Type B pancreatic cell (in vitro differentiated cells): ENCODE measurements at places on chromosomes 6 and 20. TPM values are rescaled to one million over a fixed set of nuclear protein-coding genes. Genes with fewer than 3 reads are reported as not detected.

GRCh38 chr20:62921119-62921687, 5.1 kb downstream of the DIDO1 start:
- DNase-seq = no peak

GRCh38 chr20:45892828-45893500, 1.8 kb downstream of the CTSA start:
- no peak for DNase-seq

GRCh38 chr6:129638686-129639085, 71.3 kb downstream of the ARHGAP18 start:
- DNase-seq = no peak

DNA sequence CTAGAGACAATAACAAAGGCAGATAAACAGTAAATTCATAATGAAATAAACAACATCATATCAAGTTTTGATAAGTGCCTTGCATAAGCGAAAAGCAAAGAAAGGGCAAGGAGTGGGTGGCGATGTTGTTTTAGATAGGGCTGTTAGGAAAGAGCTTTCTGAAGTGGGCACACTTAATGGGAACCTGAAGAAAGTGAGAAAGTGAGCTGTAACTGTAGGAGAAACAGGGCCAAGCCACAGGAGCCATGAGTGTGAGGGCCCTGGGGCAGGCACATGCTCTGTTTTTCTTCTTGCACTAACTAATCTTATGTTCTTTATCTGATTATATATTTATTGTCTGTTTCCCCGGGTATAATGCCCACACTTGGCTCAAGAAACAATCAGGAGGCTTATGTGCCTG, 193.4 kb upstream of the SUPT3H start:
- DNase-seq = no peak

BPIFA1 gene
- 0.69 and 0.97 TPM in 2 replicates for total RNA-seq

DNA sequence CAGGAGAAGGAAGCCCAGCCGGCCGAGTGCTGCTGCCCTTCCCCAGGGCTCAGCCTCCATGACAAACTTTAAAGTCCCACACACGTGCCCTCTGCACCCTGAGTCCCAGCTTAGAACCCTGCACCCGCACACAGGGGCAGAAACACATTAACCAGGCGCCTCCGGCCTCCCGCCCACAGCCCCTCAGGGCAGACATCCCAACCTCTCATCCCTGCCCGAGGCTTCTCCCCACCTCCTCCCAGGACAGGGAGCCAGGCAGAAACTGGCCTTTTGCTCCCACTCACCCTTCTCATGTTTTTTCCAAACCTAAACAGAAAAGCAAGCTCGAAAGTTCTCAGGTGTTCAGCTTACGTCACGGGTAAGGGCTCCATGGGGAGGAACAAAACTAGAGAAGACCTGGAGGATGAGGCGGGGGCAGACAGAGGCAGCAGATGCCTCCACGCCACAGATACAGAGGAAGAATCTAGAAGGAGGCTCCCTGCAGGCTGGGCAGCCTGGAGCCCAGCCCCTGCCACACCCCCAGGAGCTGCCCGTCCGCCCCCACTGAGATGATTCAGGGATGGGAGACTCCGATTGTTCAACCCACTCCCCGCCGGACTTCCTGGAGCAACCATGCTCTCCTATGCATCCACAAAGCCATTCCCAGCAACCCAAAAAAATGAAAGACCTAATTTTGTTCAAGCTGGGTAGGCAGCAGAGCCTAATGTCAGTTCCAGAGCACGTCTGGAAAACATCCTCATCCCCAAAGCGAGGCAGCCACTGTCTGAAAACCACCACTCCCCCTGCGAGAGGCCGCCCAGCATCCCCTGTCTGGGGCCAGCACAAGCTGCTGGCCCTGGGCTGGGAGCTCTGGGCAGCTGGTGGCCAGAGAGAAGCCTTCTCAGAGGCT, 8.8 kb downstream of the KCNQ2 start:
- no peak for DNase-seq

- no peak for DNase-seq
These were observed 592.3 kb downstream of the PHF3 start for GRCh38 chr6:64227863-64228262.

ECT2L gene
- 0.07 and 0.26 TPM in 2 replicates for total RNA-seq

DNA sequence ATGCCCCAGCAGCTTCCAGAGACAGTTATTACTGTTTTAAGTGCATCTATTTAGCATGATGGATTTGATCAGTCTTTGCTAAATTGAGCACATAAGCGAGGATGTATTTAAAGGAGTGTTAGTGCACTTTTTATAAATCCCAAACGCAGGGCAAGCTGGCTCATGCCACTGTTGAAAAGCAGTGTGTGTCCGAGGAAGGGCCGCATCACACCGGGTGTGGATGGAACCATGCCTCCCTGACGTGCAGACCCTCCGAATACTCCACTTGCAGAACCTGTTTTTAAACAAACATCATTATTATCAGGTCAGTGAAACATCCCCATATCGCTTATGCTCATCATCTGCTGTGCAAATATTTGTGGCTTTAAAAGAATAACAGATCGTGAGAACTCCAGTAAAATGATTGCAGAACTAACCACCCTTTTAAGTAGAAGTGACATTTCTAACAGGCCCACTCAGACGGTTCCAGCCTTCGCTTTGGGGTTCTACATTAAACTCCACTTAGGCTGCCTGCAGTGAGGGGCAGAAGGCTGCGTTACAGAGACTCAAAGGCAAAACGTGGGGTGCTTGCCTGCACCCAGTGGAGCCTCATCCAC, 190.1 kb downstream of the CDH4 start:
- no peak for DNase-seq

SNPH gene
- 2.7 and 3.6 TPM in 2 replicates for total RNA-seq

DNA sequence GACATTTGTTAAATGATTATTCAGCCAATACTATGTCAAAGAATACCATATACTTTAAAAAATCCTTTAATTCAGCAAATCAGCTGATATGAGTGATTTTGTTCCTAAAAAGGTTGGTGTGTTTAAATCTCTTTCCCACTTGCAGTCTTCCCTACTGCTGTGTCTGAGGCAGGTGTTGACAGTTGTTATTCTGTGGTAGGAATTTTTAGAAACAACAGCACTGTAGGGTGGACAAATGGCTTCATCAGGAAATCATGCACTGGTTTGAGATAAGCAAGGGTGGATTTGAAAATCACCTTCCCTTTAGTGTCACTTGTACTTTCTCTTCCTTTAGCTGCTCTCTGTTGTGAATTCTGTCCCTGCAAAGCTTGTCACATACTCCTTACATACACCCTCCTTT, 213.7 kb upstream of the SGK1 start:
- DNase-seq = no peak

GRCh38 chr6:45426251-45426650, 48.5 kb upstream of the SUPT3H start:
- DNase-seq = no peak

RBPJL gene
- total RNA-seq = not detected in 2 replicates

SLC24A3 gene
- 12.0 and 14.0 TPM in 2 replicates for total RNA-seq

GRCh38 chr6:106155219-106155830, 69.2 kb downstream of the PRDM1 start:
- DNase-seq = no peak

CST5 gene
- 0.79 TPM in 1 of 2 replicates, not detected in the other for total RNA-seq

GRCh38 chr6:90463359-90463758, 123.5 kb downstream of the MAP3K7 start:
- no peak for DNase-seq

DNA sequence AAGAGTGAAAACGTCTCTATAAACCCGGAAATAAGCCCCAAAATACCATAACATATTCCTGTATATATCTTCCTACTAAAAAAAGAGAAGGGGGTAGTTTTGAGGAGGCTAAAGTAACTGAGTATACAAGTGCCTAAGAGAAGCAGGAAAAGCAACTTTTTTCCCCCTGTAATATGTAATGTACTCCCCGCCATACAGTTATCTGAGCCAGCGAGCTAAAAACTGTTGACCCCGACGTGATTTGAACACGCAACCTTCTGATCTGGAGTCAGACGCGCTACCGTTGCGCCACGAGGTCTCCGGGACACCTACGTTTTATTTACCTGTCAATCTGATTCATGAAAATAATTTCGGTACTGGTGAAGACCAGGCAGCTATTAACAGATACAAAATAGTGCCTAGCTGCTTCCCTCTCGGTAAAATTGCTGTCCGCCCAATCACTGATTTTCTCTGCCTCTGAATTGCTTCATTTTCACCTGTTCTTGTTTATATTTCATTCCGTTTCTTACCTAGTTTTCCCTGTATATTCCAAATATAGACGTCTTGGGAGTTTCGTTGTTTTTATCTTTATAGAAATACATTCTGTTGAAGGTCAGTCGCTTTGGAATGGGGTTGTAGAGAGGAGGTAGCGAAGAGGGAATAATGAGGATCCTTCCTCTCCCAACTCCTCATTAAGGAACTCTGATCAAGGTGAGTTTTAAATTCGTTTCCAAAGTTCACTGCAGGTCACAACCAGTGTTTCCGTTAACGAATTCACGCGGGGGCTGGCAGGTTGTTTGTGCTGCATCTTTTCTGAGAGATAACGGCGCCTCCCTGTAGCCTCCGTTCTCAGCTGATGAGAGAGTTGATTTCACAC, 33.6 kb upstream of the BTN3A2 start:
- DNase-seq = no peak

DNA sequence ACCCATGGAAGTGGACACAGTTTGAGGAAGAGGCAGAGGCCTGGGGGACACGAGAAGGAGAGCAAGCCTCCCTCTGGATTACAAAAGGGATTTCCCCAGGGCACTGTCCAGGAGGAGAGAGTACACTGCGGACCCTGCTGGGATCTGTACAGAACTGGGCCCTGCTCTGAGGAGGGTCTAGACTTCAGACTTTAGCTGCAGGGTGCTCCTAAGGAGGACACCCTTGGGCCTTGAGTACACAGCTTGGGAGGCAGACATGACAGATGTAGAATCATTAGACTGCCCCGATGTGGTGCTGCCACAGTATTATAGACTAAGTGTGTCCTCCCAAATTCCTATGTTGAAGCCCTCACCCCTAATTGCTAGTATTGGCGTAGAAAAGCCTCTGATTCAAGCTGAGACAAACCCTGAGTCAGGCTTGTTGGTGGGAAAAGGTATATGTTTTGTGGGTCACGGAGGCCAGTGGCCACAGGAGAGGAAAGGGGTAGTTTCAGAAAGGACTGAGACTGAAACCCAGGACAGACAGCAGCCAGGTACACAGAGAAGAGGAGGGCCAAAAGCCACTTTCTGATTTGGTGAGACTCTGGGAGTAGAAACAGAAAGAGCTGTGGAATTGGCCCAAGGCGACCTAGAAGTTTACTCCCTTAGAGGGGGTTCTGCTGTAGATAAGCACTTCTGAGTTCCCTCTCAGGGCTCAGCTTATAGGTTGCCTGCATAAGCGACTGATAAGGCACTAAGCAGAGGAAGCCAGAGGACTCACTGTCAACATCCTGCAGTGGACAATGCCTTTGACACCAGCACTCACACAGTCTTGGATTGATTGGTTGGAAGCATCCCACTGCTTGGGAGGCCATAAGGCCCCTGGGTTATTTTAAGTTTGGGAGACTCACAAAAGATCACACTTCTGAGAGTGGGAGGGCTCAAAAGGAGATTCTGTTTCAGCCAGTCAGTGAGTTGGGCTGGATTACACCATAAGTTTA, 16.5 kb upstream of the SH3BGRL2 start:
- no peak for DNase-seq

FGD2 gene
- total RNA-seq = 0.10 TPM in 1 of 2 replicates, not detected in the other

DNA sequence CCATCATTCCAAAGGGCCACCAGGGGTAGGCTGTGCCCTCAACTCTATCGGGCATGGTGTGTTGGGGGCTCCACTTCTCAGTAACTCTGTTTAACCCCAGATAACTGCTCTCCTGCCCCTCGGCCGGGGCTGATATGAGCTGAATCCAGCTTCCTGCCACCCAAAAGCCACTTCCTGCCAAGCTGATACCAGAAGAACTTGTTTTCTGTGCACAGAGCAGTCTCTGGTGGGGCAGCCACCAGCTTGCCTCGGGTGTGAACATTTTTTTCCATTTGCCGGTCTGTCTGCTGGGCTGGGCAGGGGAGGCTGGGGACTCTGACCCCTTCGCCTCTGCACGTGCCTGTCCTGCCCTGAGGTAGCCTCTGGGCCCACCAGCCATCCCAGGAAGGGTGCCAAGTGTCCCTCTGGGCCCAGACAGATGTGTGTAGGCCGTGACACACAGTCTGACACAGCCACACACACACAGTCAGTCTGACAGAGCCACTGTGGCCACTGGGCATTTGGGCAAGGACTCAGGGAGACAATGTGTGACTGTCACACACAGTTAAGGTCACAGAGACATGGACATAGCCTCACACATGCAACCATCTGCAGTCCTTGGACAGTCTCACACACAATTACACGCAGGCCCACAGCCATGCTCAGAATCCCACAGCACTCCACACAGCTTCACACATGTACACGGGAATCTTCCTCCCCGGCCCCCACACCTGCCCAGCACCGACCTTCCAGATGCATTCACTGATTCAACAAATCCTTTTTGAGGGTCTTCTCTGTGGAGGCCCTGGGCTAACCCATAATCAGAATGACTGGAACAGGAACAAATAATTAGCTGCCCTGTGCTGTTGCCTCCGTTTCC, 45.1 kb downstream of the NOL4L start:
- no peak for DNase-seq

DNA sequence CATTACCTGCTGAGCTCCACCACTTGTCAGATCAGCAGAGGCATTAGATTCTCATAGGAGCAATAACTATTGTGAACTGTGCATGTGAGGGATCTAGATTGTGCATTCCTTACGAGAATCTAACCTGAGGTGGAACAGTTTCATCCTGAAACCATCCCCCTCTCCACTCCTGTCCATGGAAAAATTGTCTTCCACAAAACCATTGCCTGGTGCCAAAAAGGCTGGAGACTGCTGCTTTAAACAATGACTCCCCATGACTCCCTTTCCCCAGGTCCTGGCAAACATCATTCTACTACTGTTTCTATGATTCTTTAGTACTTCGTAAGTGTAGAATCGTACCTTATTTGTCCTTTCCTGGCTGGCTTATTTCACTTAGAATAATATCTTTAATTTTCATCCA, 9.7 kb upstream of the DYNLRB1 start:
- no peak for DNase-seq

GRCh38 chr20:37904008-37904642, 1.2 kb downstream of the VSTM2L start:
- DNase-seq = no peak

EDN1 gene
- total RNA-seq = 8.9 and 20.3 TPM in 2 replicates

MAPK13 gene
- 29.4 and 67.6 TPM in 2 replicates for total RNA-seq
